ENCODE measurements at places on chromosomes 6 and 20.

DNA sequence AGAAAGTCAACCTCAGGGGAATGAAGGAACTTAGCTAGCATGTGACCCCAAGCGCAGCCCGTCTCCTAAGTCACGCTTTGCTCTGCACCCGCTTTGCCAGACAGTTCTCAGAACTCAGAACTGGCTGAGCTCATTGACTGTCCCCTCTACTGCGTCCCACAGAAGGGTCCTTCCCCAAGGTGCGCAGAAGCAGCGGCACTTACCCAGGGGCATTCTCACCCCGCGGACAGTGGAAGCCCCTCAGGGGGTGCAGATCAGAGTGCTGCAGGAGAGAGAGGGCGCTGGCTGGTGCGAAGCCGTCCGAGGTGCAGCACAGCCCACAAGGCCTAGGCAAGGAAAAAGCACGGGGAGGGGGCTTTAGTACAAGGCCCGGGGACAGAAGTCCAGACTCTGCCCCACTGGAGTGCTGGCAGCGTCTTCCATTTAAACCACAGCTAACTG is 807 bp downstream of the SNHG17 start:
- no peak for DNase-seq

DNA sequence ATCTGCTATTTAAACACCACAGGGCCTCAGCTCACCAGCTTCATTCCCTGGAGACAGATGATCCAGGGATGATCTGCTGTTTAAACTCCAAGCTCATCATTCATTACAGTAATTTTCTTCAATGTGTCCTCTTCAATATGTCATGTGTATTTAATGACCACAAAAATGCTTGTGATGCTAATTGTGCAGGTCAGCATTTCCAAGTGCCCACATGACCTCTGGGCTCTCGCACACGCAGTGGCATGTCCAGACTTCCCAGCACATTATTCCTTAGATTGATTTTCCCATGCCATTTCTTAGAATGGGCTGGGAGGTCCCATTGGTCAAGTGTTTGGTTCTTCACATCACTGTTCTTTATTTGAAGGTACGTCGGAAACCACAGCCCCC is 434.4 kb downstream of the HAO1 start:
- no peak for DNase-seq

GRCh38 chr20:46089167-46089416 is 670 bp downstream of the NCOA5 start:
- no peak for DNase-seq

DNA sequence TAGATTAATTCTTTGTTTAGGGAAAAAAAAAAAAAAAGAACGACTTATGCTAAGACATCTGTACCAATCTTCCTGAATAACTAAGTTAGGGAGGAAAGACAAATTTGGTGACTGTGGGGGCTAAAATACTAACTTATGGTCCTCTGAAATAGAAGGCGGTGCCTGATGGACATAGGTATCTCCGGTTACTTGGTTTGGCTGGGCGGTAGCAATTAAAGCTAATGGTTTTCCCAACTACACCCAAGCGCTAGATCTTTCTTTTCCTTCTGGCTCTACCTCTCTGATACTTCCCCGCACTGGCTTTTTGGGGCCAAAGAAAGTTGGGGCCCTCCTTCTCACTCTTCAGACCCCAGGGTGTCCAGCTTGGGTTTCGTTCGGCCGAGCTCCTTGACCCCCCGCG is 1.0 kb upstream of the RBM24 start:
- no peak for DNase-seq

- DNase-seq: no peak
These were observed 61.6 kb upstream of the RNF146 start for GRCh38 chr6:127205036-127205435.

- DNase-seq: no peak
These were observed 140.4 kb upstream of the TAB2 start for GRCh38 chr6:149176971-149177667.
